Inflammatory macrophage treated with lipopolysaccharide for 1 hour (primary cell): ENCODE measurements at places on chromosomes 7 and 10.

GRCh38 chr7:7309203-7309602, 126.9 kb downstream of the C1GALT1 start:
- DNase-seq, result peak; percentile 8

- DNase-seq, result no peak
Measured at GRCh38 chr10:82861889-82862288, 986.9 kb downstream of the NRG3 start.

DNA sequence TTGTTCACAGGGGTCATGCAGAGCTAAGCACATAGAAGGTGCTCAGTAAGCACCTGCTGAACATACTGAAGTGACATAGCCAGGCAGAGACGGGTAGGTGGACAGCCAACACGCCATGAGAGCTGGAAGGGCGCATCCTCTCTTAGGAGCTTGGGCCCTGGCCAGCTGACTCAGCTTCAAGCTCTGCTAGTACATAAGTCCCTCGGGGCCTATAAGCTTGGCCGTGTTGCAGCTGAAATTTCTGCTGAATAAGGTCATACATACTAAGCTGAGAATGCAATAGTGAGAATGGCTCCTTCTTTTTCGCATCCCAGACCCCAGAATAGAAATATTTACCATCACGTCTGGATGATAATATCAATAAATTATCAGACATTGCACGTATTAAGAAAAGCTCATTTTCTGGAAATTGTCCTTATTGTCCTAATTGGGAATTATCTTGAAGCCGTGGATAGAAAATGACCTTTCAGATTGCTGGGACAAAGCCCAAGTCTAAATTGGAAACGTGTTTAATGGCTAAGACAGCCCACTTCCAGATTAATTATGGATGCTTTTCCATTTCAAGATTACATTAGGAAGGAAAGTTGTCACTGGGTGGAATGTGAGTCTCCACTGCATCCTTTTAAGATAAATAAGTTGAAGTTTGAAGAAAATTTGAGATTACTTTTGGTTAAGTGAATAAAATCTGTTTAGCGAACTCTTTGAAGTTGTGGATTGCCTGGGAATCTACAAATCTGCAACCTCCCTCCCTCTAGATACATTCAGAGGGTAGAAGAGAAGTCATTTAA, 287.1 kb upstream of the C7orf33 start:
- no peak for DNase-seq

GRCh38 chr10:5666008-5666840, at the start of gene ASB13:
Gene ASB13, minus strand, starts transcription at chr10:5666595. Its CDS starts 44 bp downstream, at chr10:5666551.
- peak; percentile 45 for DNase-seq

DNA sequence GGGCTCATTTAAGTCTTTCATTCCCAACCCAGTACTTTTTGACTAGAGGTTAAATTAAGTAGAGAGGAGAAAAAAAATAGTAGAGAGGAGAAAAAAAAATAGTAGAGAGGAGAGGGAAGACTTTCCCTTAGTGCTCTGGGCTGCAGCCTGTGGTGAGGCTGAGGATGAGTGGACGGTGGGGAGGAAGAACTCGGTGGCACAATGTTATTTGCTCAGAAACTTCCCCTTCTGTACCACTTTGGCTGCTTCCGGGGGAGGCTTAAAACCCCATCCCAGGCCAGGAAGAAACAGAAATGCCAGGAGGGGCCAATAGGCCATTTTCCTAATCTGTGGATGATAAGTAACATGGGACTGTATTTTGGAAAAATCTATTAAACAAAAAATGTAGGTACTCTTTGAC, 14.6 kb upstream of the MLXIPL start:
- peak; percentile 7 for DNase-seq

GRCh38 chr10:75102830-75103673, 8.4 kb upstream of the SAMD8 start:
- DNase-seq, result no peak

DNA sequence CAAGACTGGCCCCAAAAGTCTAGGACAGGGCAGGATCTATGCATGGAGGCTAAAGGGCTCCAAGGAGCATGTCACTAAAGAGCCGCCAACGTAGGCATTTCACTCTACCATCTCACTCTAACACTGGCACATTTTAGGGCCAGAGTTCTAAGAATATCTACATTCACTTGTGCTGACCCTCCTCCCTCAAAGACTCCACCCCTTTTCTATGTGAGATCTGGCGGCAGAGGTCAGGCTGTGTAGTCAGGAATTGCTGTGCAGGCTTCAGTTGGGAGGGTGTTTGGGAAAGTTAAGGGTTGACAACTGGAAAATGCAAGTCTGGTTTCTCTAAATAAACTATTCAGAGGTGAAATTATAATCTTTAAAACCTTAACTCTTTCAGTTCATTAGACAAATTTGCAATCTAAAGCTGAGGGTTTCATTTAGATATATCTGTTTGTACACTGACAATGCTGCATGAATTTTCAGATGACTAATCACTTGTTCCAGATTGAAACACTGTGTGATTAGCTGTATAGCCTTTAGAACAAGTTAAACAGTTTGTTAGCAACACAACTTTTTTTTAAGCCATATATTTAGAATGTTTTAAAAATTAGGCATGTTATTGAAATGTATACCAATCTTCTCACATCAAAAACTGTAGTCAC, 18.2 kb downstream of the LMOD2 start:
- DNase-seq, result no peak

DNA sequence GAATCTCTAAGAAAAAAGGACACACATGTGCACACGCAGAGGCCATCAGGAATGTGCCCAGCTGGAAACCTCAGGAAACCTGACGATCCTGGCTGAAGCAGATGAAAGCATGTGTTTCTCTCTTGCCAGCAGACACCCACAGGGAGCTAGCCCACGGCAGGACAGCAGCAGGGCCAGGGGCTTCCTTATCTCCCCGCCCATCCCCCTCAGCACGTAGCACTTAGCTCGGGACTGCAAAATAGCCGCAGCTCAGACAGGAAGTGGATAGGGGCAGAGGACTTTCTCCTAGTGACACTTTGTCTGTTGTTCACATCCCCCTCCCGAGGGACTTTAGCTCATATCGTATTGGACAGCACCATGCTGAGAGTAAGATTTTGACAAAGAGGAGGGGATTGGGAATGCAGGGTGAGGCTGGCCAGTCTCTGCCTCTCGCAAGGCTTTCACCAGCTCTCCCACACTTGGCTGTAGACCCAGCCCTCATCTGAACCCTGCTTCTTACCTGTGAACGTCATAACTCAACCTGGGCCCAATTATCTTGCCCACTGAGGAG, 63.8 kb downstream of the MKI67 start:
- no peak for DNase-seq

- DNase-seq, result no peak
Measured at GRCh38 chr7:80039251-80039884, 95.3 kb upstream of the GNAI1 start.

- no peak for DNase-seq
Measured at GRCh38 chr7:74282748-74283459, 6.3 kb upstream of the CLIP2 start.

GRCh38 chr10:42646687-42647640, 8.6 kb upstream of the ZNF33B start:
- DNase-seq, result no peak

DNA sequence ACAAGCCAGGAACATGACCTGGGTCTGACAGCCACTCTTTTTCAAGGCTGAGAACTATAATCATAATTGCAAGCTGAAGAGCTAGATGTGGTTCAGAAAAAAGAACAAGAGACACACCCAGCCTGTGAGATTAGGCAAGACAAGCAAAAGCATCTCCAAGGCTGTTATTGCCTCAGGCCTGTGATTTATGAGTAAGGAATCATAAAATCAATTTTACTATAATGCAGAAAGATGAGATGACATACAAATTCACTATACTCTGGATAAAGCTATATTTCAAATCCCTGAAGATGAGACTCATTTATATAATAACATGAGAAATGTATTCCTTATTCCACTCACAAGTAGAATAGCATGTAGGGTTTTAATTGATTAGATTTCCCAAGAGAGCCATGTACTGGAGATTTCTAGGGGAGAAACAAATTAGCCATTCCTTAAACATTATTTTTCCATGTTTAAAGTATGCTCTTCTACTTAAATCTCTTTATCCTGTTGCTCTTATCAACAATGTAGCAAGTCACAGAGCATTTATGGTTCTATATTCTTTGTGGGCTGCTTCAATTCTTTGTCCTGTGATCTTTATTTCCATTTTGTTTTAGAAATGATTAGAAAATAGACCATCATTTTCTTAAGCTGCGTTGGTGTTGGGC, 47.4 kb downstream of the FHIP2A start:
- no peak for DNase-seq

GRCh38 chr7:27523321-27523720, 139.4 kb downstream of the HIBADH start:
- no peak for DNase-seq

DNA sequence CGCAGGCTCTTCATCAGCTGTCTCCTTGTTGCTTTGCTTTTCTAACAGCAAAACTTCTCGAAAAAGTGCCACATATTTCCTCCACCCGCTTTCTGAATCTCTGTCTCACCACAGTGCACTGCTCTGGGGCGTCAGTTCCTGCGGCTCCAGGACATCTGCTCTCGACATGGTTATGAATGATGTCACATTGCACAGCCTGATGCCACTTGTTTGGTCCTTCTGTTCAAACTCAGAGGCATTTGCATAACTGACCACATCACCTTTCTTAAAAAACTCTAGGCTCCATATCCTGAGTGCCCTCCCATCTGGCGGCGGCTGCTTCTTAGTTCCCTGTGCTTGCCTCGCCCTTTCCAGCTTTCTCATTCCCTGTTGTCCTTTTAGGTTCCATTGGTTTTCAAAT, 469.3 kb upstream of the COBL start:
- DNase-seq, result no peak

DNA sequence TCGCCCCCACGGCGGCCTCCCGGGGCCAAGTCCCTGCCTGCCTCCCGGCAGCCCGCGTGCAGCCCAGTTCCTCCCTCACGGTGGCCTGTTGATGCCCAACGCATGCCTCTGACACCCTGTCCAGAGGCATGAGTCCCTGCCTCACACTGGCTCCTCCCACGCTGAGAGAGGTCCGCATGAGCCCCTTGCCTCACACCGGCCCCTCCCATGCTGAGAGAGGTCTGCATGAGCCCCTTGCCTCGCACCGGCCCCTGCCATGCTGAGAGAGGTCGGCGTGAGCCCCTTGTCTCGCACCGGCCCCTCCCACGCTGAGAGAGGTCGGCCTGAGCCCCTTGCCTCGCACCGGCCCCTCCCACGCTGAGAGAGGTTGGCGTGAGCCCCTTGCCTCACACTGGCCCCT, 59.9 kb downstream of the CCDC201 start:
- DNase-seq, result no peak

GRCh38 chr7:157645539-157645938, 308.7 kb downstream of the DNAJB6 start:
- DNase-seq, result no peak

DNA sequence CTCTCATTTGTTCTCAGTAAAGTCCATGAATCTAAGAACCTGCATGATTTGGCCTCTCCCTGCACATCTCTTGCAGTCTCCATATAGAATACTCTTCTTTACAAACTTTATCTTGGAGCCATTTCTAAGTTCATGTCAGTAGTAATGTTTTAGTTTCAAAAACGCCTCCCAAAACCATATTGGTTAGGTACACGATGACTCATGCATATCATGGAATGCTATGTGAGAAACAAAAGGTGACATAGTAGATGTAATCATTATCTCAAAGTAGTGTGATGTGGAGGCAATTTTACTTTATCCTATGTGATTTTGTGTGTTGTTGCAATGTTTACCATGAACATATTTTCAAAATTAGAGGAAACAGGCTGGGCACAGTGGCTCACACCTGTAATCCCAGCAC, 520.7 kb downstream of the KCNMA1 start:
- DNase-seq, result no peak

DNA sequence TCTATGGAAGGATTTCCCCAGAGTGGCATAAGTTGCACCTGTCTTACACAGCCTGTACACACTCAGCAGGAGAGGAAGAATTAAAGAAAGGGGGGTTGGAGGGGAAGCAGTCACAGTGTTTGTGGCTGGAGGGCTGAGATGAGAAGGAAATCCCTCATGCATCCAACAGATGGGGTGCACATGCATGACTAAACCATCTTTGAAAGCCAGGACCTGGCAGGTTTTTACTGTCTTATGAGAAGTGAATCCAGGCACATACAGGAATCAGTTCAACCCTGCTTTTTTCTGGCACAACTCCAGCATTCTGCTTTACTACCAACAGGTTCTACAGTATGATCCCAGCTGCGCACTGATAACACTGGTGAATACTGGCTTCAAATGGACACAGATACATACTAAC, 107.7 kb downstream of the CACNA2D1 start:
- DNase-seq, result no peak

DNA sequence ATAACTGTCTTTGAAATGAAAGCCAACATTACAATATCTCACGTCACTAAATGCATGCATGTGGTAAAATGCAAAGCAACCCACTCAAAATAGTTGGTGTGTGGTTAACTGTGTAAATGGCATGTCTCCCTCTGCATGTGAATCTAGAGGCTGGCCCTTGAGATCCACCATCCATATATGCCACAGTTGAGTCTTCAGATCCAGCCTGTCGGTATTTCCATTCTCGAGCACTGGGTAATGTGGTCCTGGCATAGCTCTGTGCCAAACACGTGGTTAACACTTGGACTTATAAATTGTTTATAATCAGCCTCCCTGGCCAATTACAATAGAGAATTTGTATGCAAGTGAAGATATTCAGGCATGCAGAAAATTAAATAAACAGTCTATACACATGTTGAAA, 90.3 kb downstream of the LYZL1 start:
- DNase-seq, result no peak

DNA sequence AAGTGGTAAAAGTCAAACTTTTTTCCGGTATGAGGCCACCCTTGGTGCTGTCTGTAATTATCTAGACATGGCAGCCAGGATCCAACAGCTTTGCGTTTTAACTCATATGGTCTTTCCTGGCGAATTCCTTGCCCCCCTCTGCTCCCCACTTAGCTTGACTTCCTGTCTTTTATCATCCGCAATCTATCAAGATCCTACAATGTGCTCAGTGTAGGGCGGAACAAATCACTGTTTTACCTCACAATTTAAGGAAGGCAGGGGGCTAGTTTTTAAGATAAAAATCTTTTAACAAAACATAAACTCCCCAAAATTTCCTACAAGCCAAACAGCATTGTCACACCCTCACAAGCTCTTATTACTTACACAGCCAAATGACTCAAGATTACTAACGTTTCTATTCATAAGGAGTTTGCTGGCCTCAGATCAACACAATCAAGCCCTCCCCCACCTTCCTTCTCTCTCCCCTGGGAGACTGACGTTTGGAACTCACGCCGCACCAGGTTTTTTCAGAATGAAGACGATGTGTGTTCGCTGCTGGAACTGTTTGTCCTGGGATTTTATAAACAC, 1.3 kb upstream of the CDK14 start:
- peak; percentile 68 for DNase-seq
